Hematopoietic multipotent progenitor cell (in vitro differentiated cells): ENCODE measurements at places on chromosomes 3 and 15. TPM values are rescaled to one million over a fixed set of nuclear protein-coding genes. Genes with fewer than 3 reads are reported as not detected.

- DNase-seq = no peak
These were observed 50.7 kb downstream of the CA12 start for GRCh38 chr15:63330926-63331325.

- DNase-seq = no peak
These were observed 55.9 kb upstream of the RARB start for GRCh38 chr3:25372167-25372566.

DNA sequence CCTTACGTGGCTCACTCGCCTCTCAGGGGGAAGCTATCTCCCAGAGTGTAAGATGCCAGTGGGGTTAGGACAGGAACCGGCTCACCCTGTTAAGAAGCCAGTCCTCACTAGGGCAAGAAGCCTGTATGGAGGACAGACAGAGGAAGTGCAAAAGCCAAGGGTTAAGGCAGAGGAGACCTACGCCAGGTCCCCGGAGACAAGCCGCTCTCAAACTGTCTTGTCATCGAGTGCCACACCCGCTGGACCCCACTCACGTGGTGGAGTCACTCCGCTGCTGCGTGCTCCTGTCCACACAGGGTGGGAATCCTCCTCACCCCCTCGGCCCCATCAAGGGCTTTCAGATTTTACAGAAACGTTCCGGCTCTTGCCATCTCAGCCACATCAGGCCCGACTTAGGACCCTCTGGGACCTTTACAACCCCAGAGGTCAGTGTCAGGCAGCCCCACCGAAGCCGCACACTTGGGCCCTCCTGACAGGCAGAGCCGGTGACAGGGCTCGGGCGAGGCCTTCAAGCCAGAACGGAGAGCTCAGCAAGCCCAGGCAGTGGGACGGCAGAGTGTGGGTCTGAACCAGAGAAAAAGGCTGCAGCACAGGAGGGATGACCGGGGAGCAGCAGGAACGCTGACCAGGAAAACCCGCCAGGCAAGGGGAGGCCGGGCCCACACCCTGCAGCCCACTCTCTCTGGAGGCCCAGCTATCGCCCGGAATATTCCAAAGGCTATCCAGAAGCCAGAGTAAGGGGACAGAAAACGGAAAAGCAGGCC is 61.7 kb downstream of the XXYLT1 start:
- no peak for DNase-seq

- DNase-seq = no peak
These were observed 123.9 kb upstream of the CADPS start for GRCh38 chr3:62999158-62999557.

Gene CCDC54
- total RNA-seq = not detected
